ENCODE measurements at places on chromosomes 16 and 17. TPM values are rescaled to one million over a fixed set of nuclear protein-coding genes. Genes with fewer than 3 reads are reported as not detected.

Gene CDYL2
- 7.1 TPM for total RNA-seq

Gene NMRAL1
- total RNA-seq: 16.8 TPM

Gene RNF222
- total RNA-seq: not detected

GRCh38 chr16:10518479-10519041 lies 61.8 kb downstream of the EMP2 start:
- no peak for DNase-seq

DNA sequence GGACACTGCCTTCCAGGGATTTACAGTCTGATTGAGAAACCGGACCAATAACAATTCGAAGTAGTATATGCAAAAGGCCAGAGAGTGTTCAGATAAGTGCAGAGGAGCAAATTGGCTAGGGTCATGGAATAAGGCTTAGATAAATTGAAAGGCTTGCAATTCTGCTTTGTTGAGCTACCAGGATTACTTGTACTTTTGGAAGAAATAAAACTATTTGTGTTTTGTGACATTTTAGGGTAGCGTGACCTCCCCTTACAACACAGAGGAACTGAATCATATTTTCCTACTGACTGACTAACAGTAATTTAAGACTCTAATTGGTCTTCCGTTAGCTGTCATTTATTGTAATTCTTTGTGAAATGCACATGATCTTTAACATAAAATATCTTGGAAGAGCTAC lies 104.7 kb downstream of the PITPNC1 start:
- no peak for DNase-seq

- DNase-seq: no peak
Observed at GRCh38 chr17:19641687-19642372, 6.7 kb upstream of the ALDH3A2 start.

DNA sequence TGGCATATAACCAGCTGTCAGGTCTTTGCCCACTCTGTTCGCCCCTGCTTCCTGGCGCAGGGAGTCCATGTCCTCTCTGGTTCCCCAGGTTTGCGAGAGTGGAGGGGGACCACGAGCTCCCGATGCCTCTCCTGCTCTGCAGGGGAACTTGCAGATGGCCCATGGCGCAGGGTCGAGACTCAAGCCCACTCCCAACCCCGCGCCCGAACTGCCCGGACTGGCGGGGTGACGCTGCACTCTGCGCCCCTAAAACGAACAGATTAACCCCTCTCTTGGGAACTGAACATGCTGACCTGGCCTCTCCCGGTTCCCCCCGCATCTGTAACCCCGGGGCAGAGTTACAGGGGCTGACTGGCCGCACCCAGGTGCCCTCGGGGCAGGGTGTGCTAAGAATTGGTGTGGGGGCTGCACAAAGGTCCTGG lies 681 bp upstream of the PLA2G15 start:
- no peak for DNase-seq

GRCh38 chr16:85473323-85473722 lies 139.8 kb upstream of the GSE1 start:
- no peak for DNase-seq

GRCh38 chr16:12016291-12016947 lies 39.9 kb downstream of the SNX29 start:
- no peak for DNase-seq

DNA sequence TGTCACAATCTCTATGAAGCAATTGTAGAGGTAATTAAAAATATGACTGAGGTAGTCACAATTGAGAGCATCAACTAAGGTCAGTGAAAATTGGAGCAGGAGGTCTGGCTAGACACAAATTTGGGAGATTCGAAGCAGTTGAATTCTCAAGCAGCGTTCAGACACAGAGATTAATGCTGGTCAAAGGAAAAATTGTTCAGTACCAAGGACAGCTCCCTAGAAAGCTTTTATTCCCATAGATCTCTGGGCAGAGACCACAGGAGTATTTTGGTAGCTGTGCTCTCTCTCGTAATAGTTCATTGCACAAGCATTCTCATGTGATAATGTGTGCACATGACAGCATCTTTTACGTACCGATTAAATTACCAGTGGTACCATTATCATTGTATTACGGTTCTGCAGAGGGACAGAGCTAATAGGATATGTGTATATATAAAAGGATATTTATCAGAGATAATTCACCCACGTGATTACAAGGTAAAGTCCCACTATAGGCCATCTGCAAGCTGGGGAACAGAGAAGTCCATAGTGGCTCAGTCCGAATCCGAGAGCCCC lies 387.5 kb upstream of the HSBP1 start:
- no peak for DNase-seq

- no peak for DNase-seq
Observed at GRCh38 chr16:79638386-79638785, 37.8 kb upstream of the MAF start.

GRCh38 chr16:27241658-27242057 lies 26.9 kb downstream of the NSMCE1 start:
- DNase-seq: no peak

GRCh38 chr16:2689968-2690801 lies 7.9 kb downstream of the KCTD5 start:
- peak; percentile 25 for DNase-seq

- no peak for DNase-seq
Observed at GRCh38 chr17:58632324-58633314, 59.2 kb downstream of the TEX14 start.
